ENCODE measurements at places on chromosomes 5 and 9.

GRCh38 chr9:84622981-84623380 lies 46.5 kb upstream of the NTRK2 start:
- DNase-seq = no peak

GRCh38 chr5:89584339-89584956 lies 701.5 kb upstream of the MEF2C start:
- DNase-seq = no peak

DNA sequence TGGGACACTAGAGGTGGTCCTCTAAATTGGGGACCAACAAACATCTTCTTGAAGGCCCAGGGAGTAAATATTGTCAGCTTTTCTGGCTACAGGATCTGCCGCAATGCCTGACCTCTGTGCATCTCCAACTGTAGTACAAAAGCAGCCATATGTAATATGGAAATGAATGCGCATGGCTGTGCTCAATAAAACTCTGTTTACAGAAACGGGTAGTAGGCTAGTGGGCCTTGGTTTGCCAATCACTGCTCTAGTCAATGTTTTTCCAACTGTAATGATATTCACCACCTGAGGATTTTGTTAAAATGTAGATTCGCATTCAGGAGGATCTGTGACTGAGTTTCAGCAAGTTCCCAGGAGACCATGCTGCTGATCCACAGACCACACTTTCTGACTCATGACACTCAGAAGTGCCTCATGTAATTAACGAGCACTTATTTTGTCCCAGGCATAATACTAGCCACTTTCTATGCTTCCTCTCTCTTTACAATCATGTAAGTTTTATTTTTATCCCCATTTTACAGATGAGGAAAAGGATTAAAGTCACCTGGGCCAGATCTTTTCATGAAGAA lies 96.9 kb downstream of the MED27 start:
- no peak for DNase-seq

DNA sequence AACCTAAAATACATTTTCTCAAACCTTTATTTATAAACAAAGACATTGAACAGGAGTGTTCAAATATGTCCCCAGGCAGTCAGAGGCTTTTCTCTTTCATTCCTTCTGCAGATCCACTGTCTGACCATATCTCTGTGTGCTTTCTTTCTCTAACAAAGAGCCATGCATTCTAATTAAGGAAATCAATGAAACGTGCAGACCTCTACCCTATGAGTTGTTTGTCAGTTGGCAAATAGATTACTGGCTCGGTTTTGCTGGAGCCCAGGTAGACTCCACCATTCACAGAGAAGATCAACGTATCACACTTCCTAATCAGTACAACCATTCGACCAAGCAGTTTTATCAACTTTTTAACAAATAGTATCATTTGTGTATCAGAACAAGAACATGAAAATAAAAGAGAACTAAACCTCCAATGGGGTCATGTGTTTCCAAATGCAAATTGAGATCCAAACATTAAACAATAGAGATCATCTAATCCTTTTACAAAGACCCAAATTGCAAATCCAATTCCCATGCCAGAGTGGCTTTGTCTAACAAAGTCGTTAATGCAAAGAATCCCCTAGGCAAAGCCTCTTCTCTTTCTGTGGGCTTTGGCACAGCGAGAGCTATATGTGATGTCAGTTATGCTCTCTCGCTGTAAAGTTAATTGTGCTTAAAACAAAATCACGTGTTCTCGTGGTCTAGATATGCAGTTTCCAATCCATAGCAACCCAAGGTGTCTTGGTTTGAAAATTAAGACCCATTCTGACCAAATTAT lies 16.8 kb downstream of the KLF4 start:
- no peak for DNase-seq

- no peak for DNase-seq
These were observed 9.7 kb downstream of the GRIN1 start for GRCh38 chr9:137148661-137149060.

DNA sequence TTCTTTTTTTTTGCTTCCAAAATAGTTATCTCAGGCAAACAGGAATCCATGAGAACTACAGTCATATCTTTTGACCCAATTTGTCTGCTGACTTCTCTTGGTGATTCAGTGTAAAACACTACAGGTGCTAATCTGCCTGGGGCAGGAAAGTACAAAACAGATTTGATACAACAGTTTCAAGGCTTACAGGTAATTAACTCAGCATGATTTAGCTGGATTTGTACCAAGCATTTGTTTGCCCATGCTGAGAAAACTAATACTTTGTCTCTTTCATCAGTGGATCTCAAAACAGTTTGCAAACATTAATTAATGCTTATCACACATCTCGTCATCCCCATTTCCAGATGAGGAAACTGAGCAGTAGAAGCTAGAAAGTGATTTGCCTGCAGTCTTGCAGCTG lies 312.5 kb upstream of the SEMA6A start:
- no peak for DNase-seq

GRCh38 chr9:135402739-135403695 lies 76.6 kb upstream of the PPP1R26 start:
- DNase-seq = no peak

DNA sequence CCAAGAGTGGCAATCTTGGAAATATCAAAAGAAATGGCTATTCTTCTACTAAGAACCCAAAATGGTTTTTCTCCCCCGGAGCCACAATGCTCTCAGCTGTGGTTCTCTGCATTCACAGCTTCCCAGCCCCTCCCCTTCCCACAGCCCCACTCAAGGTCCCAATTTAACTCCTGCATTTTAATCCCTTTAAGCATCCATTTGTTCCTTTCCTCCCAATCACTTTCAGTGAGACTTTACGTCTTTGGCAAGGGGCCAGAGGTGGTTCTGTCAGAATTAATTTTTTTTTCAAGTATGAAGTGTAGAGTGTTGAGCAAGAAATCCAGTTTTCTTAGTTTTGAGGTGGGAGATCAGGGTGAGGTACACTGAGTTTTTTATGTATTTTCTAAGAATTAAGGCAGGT lies 256.9 kb downstream of the GLIS3 start:
- DNase-seq = no peak

GRCh38 chr5:17206021-17206420 lies 11.4 kb upstream of the BASP1 start:
- no peak for DNase-seq

GRCh38 chr5:179454356-179454755 lies 96.0 kb upstream of the RUFY1 start:
- DNase-seq = no peak

GRCh38 chr9:98432960-98433359 lies 177.5 kb upstream of the TBC1D2 start:
- no peak for DNase-seq

DNA sequence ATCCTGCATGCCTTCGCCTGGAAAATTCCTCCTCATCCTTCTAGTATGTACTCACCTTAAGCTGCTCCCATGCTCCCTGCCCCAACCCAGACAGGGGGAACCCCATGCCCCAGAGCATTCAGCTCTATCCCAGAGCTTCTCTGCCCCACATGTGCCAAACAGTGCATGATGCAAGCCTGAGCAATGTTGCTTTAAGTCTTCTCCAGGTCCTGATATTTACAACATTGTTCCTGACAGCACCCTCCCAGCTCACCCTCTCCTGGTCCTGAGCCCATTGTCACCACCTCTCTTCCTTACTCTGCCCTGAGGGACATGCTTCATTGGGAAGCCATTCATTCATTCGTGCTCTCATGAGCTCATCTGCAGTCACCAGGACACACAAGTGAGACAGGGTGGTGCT lies 23.4 kb upstream of the BARX1 start:
- no peak for DNase-seq

DNA sequence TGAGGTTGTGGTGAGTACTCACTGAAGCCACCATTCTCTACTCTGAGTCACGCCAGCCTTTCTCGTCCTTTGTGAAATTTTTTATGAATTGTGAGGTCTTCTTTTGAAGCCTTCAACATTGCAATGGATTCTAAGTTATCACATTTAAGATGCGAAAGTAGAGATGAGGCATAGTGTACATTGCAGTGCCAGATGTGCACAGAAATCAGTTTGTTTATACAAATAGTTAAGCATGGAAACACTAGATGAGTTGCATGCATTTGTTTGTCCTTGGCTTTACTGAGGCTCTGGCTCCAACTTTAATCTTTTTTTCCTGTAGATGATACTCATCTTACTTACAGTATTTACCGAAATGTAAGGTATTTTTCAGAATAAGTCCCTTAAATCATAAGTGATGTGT lies 453.7 kb upstream of the RIOK2 start:
- DNase-seq = no peak

GRCh38 chr5:127410959-127411358 lies 106.5 kb upstream of the PRRC1 start:
- DNase-seq = no peak

DNA sequence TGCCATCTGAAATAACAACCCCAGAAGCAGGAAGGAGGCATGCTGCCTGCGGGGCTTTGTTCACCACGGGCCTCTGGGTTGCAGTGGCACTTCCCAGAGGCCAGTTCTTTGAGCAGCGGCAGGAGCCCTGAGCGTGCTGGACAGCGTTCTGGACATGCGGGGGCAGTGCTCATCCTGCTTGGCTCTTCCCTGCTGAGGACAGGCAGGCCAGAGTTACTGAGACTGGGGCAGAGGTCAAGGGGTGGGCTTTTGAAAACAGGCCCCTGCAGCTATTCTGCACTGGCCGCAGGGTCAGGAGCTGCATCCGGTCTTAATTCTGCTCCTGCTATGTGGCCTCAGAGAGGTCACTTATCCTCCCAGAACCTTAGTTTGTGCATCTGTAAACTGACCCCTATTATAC lies 258.6 kb downstream of the FSTL4 start:
- DNase-seq = no peak

DNA sequence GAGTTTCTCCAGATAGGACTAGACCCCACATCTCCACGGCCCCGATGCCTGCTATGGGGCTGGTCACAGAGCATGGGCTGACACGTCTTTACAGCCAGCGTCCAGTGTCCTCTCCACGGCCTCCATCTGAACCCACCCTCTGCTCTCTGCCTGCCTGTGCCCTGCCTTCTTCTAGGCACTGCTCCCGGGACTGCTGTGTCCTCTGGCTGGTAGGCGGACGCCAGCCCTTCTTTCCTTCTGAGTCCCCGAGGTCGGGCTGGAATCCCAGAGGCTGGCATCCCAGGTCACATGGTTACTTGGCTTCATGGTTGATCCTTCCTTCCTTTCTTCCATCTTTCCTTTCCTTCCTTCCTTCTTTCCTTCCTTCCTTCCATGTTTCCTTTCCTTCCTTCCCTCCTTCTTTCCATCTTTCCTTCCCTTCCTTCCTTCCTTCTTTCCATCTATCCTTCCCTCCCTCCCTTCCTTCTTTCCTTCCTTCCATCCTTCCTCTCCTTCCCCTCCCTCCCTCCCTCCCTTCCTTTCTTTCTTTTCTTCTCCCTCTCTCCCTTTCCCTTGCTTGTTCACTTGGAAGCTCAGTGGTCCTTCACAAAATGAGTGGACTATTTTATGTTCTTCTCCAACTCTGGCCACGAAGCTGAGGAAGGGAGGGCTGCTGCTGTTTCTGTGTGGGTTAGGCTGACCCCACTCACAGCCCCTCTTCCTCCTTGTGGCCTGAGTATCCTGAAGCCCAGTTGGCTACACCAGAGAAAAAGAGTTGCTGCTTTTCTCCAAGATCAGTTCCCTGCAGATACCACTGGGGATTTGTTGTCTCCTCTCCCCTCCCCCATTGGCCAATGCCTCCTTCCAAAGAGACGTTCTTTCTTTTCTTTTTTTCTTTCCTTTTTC lies 66.8 kb upstream of the NEURL1B start:
- DNase-seq = no peak

DNA sequence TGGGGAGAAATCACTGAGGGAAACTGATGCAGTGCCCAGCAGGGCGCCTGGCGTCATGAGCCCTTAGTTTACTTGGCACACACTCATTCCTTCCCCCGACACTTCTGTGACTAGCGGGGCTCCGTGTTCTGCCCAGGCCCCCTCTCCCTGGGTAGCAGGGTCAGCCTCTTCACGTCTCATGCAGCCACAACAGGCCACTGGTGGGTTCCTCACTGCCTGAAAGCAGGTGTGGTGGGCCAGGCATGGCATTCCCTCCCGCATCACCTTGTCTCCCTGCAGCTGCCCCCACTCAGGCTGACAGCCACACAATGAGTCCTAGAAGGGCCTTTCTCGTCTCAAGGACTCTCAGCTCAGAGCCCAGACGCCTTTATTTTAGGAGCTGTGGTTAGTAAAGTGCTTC lies 51.1 kb upstream of the CPLX2 start:
- no peak for DNase-seq

- no peak for DNase-seq
These were observed 324.7 kb upstream of the GRAMD2B start for GRCh38 chr5:126098330-126099017.

DNA sequence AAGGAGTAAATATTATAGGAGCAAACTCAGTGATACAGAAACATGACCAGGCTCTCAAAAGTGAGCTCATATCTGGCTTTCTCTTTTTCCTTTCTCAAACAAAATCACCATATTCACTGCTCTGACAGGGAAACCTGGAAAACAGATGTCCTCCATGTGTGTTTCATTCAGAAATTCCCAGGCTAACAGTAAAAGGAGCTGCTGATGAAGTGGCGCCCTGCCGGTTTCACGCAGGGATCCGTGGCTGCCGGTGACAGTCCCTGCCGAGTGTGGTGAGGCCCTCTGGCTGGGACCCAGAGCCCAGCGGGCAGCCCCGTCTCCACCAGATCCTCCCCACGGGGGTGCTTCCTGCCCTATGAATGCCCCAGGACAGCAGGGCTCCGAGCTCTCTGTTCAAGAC lies 208.1 kb downstream of the GNA14 start:
- DNase-seq = no peak

GRCh38 chr9:33466565-33467495 lies 6.9 kb downstream of the NOL6 start:
- no peak for DNase-seq

- DNase-seq = no peak
These were observed 31.1 kb upstream of the PCA3 start for GRCh38 chr9:76733096-76733495.

DNA sequence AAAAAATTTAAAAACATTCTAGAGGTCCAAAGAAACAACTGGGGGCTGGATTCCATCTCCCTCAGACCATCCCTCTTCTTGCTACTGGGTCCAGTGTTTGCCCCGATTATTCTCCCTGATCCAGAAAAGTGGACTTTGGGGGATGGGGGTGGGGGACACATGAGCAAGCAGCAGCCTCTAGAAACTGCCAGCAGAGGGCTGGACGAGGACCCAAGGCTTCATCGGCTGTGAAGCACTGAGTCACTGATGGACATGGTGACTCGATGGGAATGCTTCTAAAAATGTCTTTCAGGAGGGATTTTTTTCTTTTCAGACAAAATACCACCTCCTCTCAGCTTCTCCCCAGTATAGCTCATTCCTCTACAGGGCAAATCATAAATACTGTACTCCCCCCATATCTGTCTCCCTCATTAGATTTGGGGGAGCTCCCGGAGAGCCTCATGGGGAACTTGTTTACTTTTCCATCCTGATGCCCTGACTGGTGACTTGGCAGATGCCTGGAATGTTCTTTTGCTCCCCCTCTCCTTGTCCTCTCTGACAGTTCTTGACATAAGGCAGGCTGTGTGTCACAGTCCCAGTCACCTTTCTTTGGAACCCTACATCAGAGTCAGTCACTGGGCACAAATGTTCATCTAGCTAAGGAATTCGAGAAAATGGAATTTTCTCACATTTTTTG lies 67.2 kb upstream of the STC2 start:
- DNase-seq = no peak

Data from iPS DF 19.7 (cell line).